ENCODE measurements at places on chromosomes 3 and 15.

GRCh38 chr15:52733696-52734255 lies 54.6 kb upstream of the ATOSA start:
- DNase-seq, result no peak

- no peak for DNase-seq
Measured at GRCh38 chr15:31077181-31077580, 24.3 kb downstream of the TRPM1 start.

DNA sequence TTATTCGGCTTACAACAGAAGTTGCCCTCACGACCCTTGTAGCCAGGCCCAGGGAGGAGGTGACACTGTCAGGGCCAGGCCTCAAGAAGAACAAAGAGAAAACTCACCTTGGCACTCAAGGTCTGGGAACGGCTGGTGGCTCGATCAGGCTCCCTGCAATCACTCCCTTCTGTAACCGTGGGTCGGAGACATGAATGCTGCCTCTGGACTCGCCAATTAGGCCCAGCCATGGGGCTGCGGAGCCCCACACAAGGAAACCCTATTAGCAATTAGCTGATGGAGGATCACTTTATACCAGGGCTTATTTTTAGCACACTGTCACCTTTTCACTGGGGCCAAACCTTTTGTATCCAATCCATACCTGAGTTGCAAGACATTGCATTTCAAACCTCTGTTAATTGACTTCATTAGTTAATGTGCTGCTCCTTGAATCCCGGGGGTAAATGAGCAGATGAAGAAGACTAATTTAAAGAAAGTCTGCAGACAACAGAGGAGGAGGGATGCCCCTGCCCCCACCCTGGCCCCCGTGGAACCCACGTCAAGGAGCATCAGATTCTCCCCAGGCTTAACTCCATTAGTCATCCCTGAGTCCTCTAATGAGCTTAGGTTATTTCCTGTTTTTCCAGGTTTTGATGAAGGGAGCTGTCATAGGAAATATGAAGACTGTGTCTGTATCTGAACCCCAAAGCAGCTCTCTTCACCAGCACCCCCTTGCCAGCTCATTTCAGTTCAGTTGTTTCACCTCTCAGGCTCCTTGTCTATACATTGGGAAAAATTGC lies 255.3 kb downstream of the RORA start:
- DNase-seq, result no peak

- no peak for DNase-seq
Measured at GRCh38 chr3:136296960-136297359, 46.8 kb downstream of the PCCB start.

DNA sequence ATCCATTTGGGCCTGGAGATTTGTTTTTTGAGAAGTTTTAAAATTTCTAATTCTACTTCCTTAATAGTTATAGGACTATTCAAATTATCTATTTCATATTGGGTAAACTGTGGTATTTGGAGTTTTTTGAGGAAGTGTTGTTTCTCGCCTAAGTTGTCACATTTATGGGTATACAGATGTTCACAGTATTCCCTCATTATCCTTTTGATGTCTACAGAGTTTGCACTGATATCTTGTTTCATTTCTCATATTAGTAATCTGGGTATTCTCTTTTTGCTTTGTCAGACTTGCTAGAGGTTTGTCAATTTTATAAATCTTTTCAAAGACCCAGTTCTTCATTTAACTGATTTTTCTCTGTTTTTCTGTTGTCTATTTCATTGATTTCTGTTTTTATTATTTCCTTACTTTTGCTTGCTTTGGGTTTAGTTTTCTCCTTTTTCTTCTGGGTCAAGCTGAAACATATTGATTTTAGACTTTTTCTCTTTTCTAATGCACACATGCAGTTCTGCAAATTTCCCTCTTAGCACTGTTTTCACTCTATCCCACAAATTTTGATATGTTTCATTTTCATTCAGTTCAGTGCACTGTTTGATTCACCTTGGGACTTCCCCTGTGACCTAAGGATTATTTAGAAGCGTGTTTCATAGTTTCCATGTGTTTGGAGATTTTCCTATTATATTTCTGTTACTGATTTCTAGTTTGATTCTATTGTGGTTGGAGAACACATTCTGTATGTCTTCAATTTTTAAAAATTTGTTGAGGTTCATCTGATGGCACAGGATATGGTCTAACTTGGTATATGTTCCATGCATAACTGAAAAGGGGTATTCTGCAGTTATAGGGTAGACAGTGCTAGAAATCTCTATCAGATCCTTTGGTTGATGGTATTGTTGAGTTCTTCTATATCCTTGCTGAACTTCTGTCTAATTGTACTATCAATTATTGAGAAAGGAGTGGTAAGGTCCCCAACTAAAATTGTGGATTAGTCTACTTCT lies 79.6 kb downstream of the SUMF1 start:
- no peak for DNase-seq

DNA sequence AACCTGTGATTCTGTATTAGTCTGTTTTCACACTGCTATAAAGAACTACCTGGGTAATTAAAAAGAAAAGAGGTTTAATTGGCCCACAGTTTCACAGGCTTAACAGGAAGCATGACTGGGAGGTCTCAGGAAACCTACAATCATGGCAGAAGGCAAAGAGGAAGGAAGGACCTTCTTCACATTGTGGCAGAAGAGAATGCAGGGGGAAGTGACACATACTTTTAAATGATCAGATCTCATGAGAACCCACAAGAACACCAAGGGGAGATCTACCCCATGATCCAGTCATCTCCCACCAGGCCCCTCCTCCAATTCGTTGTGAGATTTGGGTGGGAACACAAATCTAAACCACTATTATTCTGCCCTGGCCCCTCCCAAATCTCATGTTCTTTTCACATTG lies 6.1 kb downstream of the ZKSCAN7 start:
- no peak for DNase-seq

DNA sequence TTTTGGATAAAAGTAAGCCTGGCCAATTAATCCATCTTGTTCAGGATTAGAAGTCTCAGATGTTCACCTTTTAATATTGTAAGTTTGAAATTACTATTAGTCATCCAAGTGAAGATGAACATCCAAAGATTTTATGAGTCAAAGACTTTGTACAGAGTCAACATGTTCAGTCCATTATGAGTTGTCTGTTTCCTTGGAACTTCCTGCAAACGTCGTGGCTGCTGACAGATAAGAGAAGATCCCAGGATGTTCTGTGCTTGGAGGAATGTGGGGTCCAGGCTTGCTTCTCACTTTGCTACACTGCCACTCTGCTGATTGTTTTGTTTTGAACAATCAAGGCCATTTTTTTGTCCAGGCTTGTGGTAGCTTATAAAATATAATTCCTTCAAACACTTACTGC lies 74.3 kb upstream of the SLCO2A1 start:
- DNase-seq, result no peak

GRCh38 chr15:38517312-38517975 lies 47.2 kb downstream of the RASGRP1 start:
- no peak for DNase-seq

DNA sequence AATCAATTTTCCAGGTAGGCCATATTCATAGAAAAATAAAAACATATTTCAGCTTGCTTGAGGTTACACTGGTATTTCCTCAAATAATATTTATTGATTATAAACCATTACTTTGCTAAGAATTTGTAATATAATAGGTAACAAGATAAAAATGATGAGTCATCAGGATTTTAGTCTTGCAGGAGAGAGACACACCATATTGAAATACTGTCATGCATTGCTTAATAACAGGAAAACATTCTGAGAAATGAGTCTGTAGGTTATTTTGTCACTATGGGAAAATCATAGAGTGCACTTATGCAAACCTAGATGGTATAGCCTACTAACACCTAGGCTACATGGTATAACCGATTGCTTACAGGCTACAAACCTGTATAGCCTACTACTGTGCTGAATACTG lies 990.5 kb downstream of the OTOL1 start:
- DNase-seq, result no peak

- no peak for DNase-seq
Measured at GRCh38 chr3:129992781-129993180, 18.3 kb downstream of the TRH start.

- DNase-seq, result no peak
Measured at GRCh38 chr15:97177151-97177577, 783.3 kb upstream of the ARRDC4 start.

All from hematopoietic multipotent progenitor cell treated with erythropoietin and hydrocortisone succinate and interleukin-3 and kit ligand, for 17 days (in vitro differentiated cells).